ENCODE measurements at places on chromosomes 11 and 22.

- DNase-seq, result no peak
Measured at GRCh38 chr22:49101225-49101624, 726.4 kb downstream of the BRD1 start.

- DNase-seq, result no peak
Measured at GRCh38 chr11:116980136-116980793, 118.0 kb downstream of the SIK3 start.

GRCh38 chr11:45079075-45079444 is 67.4 kb upstream of the PRDM11 start:
- DNase-seq, result no peak

- no peak for DNase-seq
Measured at GRCh38 chr11:77617892-77618291, 19.7 kb downstream of the CLNS1A start.

DNA sequence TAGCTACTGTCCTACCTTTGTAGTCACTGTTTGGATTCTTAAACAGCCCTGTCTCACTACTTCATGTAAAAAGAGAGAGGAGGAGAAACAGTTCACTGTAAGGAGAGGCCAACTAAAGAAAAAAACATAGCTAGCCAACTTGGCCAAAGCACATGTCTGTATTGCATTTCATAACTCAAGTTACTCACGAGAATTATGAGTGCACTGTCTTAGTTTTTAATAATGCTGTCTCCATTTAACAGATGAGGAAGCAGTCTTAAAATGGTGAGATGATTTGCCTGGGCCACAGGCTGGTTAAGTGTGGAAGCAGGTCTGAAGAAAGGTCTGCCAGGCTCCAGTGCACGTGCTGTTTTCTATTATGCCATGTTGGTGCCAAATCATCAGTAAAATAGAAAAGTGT is 104.5 kb downstream of the UVRAG start:
- no peak for DNase-seq

DNA sequence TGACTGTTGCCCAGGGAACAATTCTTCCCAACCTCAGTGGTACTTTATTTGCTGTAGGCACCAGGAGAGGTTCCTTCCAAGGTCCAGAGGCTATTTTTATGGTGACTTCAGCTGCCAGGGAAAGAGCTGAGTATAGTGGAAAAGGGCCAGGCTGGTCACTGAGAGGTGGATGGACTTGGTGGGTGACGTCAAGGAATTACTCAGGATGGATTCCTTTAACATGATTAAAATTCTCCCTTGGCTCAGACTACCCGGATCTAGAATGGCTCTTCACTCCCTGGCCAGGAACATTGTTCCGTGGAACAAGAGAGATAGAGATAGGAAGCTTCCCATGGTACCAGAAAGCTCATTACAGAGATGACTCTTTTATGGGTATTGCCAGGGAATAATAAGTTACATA is 8.7 kb upstream of the CALCA start:
- DNase-seq, result no peak

DNA sequence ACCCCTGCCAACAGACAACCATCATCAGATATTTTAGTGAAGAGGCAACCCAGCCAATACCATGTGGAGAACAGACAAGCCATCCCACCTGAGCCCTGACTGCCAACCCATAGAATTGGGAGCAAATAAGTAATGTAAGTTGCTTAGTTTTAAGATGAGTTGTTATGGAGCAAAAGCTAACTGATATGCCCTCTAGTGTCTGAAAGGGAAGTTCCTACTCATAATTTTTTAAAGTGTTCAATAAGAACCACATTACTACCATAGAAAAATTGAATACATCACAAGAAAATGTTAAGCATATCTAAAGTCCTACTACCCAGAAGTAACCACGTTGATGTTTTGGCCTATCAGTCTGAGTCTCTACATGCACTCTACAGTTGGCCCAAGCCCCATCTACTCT is 50.8 kb upstream of the SLC36A4 start:
- peak; percentile 15 for DNase-seq

DNA sequence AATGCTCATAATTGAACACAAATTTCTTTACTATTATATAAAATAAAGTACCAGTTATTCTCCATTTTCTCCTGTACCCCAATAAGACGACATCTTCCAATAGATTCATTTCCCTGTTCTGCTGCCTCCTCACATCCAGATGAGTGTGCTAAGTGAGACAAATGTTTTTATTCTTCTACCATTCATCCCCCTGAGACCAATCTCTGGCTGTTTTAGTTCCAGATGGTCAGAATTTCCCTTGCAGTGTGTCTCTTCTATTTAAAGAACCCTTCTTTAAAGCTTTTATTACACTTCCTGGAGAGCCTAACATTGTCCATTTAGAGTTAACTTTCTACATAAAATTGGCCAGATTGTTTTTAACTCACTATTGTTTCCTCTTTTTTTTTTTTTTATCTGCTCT is 41.2 kb upstream of the GLYATL1 start:
- no peak for DNase-seq

DNA sequence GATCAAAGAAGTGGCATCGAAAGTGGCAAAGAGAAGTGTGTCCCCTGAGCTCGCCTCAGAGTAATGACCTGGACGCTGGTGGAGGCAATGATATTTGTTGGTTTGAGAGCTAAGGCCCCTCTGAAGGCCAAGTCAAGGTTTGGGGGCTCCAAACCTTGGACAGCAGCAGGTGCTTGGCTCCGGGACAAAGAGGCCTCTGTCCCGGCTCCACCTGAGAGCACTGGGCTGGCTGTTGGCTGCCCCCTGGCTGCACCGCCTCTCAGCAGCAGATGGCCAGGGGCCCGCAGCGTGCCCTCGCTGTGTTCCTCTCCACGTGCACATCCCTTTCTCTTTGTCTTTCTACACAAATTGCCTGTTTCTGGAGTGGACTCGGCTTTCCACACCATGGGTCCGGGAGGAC is 301.3 kb downstream of the NTM start:
- DNase-seq, result no peak

- DNase-seq, result no peak
Measured at GRCh38 chr11:34972892-34973291, 56.5 kb downstream of the PDHX start.

DNA sequence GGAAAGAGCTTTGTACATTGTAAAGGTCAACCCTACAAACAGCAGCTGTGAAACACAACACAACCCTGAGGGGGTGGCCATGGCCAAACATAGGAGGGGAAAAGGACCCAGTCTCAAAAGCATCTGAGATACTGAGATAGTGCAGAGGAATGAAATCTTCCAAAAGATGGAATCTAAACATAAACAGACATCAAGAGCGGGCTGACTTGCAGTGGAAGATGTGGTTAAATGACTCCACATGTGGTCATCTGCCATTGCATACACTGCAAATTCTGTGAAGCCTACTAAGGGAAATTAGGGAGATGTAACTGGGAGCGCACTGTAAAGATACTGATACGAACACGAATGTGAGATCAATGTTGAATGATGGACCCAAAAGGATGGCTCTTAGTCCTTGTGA is 22.0 kb downstream of the BDNF start:
- no peak for DNase-seq

GRCh38 chr11:74846770-74847169 is 98.1 kb downstream of the RNF169 start:
- DNase-seq, result peak; percentile 78

DNA sequence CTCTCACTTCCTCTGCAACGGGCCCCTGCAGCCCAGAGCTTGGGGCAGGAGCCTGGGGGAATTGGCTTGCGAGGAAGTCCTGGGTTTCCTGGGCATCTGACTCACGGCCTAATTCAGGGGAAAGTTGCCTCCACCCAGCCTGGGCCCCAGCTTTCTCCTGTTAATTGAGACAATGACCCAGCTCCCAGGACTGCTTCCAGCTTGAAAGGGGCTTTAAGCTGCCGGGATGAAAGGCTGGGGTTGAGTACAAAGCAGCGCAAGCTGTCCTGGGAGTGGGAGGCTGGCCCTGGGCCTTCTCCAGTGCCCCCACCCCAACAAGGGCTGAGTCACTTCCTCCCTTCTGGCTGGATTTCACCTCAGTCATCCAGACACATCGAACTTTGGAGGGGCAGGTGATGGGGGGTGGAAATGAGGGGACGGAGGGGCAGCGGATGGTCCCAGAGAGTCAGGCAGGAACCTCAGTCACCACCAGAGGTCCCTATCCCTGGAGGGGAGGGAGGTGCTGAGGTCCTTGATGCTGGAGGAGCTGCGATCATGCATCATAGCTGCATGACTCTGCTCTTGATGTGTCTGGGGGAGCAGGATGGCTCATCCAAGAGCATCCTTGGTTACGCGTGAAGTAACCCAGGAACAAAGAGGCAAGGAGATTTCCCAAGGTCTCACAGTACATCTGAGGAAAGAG is 30.1 kb upstream of the OAF start:
- DNase-seq, result peak; percentile 42

GRCh38 chr11:115845872-115846271 is 341.7 kb upstream of the CADM1 start:
- DNase-seq, result no peak

DNA sequence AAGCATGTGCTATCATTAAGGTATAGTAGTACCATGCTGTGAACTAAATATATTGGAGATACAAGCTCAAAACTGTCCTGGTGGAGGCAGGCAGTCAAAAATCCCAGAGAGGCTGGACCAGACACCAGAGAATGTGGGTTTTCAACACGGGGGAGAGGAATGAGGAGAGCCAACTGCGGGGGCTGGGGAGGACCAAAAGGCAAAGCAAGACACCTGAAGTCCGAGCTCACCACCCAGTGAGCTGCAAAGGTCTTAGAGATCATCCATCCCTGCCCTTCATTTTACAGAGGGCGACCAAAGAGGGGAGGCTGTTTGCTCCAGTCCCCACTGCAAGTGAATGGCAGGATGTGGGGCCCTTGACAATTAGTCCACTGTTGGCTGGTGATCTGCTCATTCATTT is 10.0 kb downstream of the RIBC2 start:
- DNase-seq, result no peak

GRCh38 chr22:47736186-47737034 is 974.0 kb downstream of the TBC1D22A start:
- no peak for DNase-seq

DNA sequence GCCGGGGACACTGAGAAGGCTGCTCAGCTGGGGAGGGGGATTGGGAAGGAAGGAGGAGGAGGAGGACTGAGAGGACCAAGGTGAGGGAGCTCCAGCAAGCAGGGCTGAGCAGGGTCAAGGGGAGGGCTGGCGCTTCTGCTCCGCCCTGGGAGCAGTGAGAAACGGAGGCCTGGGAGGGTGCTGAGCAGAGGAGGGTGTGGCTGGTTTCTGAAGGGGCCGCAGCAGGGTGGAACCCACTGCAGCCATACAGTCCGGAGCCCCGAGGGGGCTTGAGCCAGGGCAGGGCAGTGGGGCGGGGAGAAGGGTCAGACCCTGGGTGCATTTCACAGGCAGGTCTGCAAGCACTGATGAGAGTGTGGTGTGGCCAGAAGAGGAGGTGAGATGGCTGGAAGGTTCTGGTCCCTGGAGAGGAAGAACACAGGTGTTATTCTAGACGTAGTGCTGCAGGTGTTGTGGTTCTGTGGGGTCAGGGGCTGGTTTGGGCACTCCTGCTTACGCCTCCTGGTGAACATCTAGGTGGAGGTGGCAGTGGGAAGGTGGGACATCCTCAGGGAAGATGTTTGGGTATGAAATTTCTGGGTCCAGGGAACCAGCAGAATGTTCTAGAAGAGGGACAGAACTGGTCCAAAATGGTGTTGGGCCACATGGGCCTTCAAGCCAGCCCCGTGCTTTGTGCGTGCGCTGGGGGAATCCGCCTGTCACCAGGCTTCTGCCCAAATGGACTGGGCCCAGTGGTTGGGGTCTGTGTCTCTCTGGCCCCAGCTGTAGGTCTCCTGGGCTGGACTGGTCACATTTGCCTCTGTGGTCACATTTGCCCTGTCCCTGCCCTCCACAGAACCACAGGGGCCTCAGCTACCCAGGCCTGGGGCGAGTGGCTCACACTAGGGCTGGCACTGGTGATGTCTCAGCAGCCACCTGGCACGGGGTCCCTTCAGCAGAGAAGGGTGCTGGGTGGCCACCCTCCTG is 714.7 kb downstream of the BRD1 start:
- no peak for DNase-seq

DNA sequence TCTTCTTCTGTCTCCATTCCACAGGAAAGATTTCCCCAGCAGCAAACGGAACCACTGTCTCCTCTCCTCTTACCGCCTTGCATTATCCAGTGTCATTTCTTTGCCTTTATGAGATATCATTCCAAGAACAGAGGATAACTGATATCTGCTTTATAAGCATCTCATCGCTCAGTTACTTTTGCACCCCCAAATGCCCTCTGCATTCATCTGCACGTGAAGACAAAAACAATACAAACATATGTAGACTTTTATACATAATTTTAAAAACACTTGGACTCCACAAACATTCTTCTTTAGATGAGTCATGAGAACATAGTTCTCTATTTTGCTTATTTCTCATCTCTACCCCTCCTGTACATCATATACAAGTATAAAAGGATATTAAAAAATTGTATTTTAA is 512 bp upstream of the OR51T1 start:
- DNase-seq, result no peak

- DNase-seq, result no peak
Measured at GRCh38 chr11:108994887-108995286, 330.0 kb downstream of the DDX10 start.

GRCh38 chr11:16770016-16770415 is 31.6 kb downstream of the C11orf58 start:
- DNase-seq, result no peak

DNA sequence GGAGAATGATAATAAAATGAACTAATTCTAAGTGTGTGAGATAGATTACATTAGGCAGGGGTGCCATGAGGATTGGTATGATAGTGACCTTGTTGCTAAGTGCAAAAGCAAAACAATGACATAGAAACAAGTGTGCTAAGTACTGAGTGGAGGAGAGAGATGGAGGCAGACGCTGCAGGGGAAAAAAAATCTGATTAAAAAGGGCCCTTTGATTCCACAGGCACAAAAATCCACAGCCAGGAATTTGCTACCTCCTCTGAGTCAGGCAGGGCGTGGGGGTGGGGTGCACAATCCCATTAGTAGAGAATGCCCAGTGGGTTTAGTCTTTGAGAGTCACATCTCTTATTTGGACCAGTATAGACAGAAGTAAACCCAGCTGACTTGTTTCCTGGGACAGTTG is at the start of gene CNTF:
Gene CNTF, plus strand, starts transcription at position 322 of the 400 bp plus-strand sequence. CDS start 88 bp downstream, outside the sequence.
- DNase-seq, result no peak

GRCh38 chr22:35611891-35612576 is 5.1 kb downstream of the MB start:
- no peak for DNase-seq

DNA sequence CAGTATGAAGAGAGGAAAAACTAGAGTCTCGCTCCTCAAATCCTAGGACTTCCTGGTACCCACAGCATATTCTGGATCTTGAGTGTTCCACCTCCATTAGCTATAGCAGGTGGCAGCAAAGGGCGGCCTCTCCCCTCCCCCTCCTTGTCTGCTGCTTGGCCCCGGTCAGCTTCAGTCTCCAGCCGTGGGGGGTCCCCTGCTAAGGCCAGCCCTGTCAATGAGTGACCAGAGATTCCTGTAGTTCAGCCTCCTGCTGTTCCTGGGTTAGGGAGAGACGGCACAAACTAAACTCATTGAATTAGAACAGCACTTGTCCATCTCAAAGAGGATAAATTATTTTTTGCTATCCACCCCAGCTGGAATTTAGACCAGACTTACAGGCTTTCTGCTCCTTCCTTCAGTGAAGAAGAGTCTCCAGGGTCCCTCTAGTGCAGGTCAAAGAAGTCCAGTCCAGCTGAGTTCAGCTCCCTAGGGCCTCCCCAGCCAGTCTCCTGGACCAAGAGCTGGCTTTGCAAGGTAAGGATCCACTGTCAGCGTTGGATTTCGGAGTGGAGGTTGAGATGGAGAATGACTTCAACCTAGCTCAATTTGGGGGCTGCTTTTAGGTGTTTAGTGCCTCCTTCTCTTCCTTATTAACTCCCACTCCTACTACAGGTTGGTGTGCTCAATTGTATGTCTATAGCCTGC is 1.1 kb upstream of the PHLDB1 start:
- no peak for DNase-seq

- DNase-seq, result no peak
Measured at GRCh38 chr11:73226297-73227006, 8.4 kb downstream of the P2RY2 start.

Data from endothelial cell of umbilical vein (primary cell).